ENCODE measurements at places on chromosomes 7 and 10. TPM values are rescaled to one million over a fixed set of nuclear protein-coding genes. Genes with fewer than 3 reads are reported as not detected.

The ZSWIM8 gene
- total RNA-seq, result 59.9 TPM

DNA sequence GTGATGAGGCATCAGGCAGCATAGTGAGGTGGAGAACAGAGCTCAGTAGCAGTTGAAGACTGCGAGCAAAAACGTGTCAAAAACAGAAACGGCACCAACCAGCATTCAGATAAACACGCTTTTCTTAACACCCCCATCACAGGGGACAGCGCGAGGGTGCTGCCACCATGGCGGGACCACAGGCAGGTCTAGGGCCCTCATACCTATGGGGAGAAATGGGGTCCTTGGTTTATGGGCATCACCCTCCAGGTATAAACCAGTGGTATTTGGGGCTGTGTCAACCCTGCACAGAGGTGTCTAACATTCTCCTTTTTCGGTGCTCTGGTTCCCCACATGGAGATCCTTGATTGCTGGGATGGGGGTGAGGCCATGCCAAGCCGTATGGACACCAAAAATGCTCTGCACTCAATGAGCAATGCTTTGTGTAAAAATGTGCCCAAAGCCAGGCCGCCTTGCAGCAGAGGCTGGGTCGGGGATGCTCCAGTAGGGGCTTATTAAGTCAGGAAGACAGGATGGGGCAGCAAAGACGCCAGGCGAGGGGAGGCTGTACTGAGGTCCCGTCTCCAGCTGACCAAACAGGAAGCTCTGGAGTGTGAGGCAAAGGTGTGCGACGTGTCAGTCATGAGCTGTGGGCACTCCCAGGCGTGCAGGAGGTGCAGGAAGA, 191.5 kb downstream of the WDR37 start:
- no peak for DNase-seq

DNA sequence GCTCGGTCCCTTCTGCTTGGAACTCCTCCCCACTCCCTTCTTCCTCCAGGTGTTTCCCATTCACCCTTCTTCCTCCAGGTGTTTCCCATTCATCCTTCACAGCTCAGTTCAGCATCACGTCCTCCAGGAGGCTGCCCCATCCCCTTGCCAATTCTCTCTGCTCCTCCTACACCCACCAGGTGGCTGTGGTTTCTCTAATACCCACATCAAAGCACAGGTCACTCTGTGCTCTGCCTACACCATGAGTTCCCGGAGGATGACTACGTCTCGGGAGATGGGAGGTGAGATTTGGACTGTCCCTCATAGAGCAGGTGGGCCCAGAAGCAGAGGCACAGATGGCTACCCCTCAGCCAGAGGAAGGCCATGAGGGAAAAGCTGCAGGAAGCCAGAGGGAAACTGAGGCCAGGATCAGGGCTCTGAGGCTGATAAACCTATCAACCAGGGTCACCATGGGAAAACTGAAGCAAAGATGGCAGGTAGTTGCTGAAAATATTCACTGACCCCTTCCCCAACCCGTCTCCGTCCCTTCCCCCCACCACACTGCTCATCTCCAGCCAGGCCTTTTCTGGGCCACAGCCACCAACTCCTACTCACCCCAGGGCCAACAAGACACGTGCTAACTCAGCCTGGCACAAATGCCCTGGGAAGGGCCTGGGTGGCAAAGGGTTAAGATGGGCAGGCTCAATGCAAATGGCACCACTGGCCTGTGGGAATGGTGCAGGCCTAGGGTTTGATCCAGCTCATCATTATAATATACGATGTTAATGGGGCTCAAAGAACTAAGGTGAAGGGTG, 56.6 kb upstream of the CPXM2 start:
- no peak for DNase-seq

DNA sequence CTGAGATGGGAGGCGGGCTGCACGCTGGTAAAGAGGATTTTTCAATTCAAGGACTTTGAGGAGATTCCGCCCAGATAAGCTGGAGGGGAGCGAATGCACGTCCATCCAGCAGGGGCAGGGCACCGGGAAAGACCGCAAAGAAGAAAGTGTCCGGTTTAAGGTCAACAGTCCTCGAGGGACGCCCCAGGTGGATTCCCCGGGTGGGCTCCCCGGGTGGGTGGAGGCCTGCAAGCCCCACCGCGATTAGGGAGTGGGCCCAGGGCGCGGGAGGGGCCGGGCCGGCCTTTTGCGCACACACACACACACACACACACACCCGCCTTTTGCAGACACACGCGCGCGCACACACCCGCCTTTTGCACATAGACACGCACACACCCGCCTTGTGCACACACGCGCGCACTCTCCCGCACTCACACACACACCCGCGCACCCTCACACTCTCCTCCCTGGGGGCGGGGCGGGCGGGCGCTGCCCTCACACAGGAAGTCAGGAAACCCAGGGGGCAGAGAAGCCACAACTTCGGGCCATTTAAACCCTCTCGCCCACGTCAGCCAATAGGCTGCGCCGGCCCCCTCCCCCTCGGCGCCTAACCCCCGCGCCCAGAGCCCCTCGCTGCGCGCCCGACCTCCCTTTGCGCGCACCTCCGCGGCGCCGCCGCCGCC, 615 bp downstream of the ARHGAP12 start:
- DNase-seq, result peak; percentile 46
